ENCODE measurements at places on chromosomes 12 and 14.

- DNase-seq, result no peak
These were observed 324.4 kb downstream of the PDZRN4 start for GRCh38 chr12:41512497-41512896.

DNA sequence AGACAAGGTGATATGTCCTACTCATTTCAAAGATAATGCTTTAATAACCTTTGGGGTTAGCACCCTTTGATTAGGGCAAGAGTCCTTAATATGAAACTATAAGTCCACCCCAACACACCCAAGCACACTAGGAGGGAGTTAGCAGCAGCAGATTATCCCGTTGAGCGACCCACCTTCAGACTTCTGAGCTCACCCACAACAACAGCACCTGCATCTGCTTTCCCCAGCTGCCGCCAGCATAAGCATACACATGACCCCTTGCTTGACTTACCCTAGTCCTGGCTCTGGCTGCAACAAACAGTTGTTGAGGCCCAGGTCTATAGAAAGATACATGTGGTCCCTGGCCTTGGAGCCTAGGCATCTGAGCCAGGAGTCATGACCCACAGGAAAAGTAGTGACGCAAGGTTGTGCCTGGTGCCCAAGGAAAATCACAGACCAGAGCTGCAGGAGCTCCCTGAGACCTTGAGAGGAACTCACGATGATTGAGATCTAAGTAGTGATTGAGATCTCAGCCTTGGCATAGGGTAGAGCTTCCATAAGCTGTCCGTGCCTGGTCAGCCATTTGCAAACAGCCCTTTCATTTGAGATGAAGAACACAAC, 19.0 kb downstream of the ZDHHC22 start:
- no peak for DNase-seq

GRCh38 chr12:68462803-68463202, 130.6 kb upstream of the MDM1 start:
- DNase-seq, result no peak

DNA sequence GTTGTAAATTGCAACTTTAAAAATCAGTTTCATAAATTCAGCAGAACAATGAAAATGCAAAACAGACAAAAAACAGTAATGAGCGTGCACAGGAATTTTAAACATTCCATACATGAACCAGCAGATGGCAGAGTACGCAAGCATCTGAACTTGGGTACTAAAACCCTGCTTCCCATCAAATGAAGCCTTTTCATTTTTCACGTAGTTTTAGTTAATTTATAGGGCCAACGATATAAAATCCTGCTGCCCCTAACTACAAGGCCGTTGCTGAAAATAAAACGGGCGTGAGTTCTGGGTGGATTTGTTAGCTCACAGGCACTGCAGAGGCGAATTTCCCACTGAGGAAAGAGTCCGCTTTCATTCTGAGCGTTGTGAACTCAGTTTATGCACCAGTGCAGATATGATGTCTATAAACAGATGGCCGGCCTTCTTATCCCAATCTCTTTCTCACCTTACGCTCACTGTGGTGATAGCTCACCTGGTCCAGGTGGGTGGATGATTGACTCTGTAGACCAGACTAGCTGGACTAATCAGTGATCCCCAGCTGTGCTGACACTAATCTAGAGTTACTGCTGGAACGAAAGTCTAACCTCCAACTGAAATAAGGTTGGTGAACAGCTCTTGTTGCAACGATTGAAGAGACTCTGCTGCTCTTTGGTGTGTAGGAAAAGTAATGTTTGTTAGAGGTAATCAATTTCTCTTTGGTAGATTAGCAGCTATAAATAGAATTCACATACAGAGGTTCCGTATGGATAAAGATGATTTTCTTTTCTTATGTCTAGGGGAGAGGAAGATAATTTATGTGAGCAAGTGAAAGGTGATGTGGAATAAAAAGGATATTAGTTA, 89.2 kb downstream of the PDZRN4 start:
- DNase-seq, result peak; percentile 12

- no peak for DNase-seq
These were observed 90.1 kb downstream of the SLC6A15 start for GRCh38 chr12:84822525-84822924.

DNA sequence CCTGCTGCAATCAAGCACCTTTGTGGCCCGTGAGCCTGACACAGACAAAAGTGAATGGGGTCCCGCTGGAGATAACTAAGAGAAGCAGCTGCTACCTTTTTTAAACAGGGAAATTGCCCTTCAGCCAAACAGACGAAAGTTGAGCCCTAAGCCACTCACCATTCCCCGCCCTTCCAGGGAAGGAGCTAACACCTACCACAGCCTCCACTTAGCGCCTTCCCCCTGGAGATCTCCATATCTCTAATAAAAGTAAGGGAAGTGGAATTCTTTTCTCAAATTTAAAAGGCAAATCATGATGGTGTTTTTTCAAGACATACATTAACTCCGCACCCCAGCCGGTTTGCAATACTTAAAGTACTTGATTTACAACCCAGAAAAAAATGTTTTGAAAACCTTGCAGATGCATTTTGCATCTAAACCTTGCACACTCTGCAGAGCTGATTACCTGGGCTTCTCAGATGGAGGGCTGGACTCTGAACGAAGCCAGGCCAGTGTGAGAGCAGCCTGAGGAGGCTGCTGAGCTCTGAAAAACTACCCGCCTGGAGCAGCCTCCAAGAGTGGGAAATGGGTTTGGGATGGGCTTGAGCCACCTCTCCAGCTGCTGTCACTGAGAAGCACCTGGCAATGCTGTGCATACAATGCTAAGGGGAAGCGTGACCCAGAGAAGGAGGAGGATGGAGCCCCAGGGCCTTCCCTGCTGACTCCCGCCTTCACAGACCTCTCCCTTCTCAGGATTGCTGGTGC, 10.0 kb downstream of the NUAK1 start:
- DNase-seq, result no peak

- no peak for DNase-seq
These were observed 92.7 kb downstream of the DYRK2 start for GRCh38 chr12:67741270-67741669.

DNA sequence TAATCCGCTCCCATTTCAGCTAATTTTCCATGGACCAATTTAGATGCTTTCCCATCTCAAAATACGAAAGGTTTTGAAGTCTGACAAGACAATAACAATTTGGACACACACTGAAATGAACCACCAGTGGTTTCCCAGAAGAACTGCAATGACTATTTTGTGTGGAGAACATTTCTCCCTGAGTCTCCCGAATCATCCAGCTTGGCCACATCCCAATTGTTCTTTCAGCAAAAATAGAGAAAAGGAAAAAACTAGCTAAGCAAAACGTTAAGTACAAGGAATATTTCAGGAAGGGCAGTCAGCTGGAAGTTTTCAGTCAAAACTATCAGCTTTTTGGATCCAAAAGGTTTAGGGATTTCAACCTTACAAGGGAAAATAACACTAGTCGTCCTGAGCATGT, 390.6 kb downstream of the KCNH5 start:
- no peak for DNase-seq

Data from NCI-H1092 (cell line).